HFFc6 (cell line): ENCODE measurements at places on chromosomes 16 and 17. TPM values are rescaled to one million over a fixed set of nuclear protein-coding genes. Genes with fewer than 3 reads are reported as not detected.
A peak's percentile ranks its signal among the peaks of the same experiment; 100 is the strongest.

DNA sequence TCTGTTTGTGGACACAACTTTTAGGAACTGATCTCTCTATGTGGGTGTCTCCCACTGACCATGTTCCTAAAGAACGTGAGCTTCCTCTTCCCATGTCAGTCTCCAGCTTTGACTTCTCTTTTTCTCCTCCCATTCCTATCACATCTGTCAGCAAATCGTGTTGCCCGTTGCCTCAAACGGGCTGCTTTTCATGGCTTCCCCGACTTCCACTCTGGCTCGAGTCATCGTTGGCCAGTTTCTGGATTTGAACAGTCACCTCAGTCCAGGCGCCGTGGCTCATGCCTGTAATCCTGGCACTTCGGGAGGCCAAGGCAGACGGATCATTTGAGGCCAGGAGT is 5.4 kb downstream of the ABCC1 start:
- DNase-seq: no peak

Gene GALK1
- total RNA-seq: 36.9 to 38.3 TPM (median 37.0 TPM) in 3 replicates

Gene CHST4
- not detected in 2 replicates for total RNA-seq

GRCh38 chr17:82964851-82965341 is 114.5 kb upstream of the METRNL start:
- no peak for DNase-seq

- no peak for DNase-seq
These were observed 476.5 kb downstream of the TMEM114 start for GRCh38 chr16:8113843-8114242.

- DNase-seq: peak; percentile 78
These were observed 261.4 kb downstream of the MAP2K4 start for GRCh38 chr17:12282056-12282455.

Gene NLRC3
- total RNA-seq: not detected in 3 replicates

DNA sequence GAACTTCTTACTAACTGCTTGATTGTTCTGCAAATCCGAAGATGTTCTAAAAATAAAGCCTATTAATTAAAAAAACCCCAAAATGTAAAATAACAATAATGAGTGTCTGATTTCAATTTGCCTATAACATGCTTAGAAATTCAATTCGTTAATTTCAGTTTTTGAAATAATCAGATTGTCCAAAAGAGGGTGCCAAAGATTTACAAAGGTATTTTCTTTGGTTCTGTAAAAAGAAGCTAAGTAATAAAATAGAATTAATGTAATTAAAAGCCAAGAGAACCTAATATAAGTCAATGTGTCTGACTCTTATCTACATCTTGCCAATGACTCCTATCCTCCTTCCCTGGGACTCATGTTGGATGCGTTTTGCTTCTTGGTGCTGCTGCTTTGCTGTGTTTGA is 75.0 kb upstream of the CPHXL start:
- DNase-seq: no peak

Gene PRR35
- not detected in 3 replicates for total RNA-seq

Gene LITAFD
- not detected in 3 replicates for total RNA-seq

- DNase-seq: no peak
These were observed 6.4 kb downstream of the ZFPM1 start for GRCh38 chr16:88459366-88460073.

GRCh38 chr17:19457046-19457445 is 46.0 kb downstream of the RNF112 start:
- no peak for DNase-seq

Gene TMIGD1
- total RNA-seq: not detected in 3 replicates

Gene STH
- not detected in 3 replicates for total RNA-seq

GRCh38 chr16:29304251-29304650 is 102.3 kb downstream of the NPIPB11 start:
- DNase-seq: no peak

Gene GP1BA
- total RNA-seq: not detected in 3 replicates

DNA sequence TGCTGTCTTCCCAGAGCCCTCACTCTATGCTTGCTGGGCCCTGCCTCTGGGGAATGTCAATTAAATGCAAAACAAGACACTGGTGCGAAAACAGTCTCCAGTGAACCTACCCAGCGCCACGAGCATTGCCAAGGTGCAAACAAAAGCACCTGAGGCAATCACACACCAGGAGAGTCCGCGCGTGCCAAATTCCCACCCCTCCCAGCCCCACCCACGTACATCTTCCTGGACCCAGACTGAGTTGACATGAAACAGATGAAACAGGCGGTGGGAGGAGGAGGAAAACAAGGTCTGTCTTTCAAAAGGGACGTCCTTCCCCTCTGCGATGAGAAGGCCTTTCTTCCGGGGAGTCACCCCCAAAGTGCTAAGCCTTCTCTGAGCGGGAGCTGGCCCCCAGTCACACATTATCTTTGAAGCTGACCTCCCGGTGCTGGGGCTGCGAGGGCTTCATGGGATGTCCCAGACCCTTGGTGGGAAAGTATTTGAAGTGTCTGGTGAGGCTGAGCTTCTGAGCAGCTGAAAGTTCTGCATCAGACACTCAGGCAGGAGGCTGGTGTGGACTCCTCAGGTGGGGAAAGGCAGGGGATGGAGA is 200.4 kb downstream of the AXIN2 start:
- DNase-seq: no peak

GRCh38 chr17:10111907-10112452 is 86.4 kb downstream of the GAS7 start:
- DNase-seq: no peak

DNA sequence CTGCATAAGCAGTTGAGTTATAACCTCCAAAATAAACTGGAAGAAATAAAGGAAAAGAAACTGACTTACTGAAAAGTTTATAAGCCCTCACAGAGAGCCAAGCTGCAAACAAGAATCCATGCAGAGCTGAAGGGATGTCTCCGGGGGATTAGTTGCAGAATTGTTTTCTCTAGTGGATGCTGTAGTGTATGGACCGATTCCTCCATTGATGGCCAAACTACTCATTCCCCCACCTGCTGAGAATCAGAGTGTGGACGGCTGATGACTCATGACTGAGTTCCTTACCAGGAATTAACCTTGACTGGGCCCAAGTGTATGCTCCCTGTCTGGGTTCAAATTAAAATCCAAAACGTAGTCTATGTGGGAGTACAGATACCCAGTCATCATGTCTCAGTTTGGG is 93.9 kb upstream of the CDH8 start:
- DNase-seq: no peak

GRCh38 chr17:58789160-58789559 is 33.5 kb downstream of the PPM1E start:
- no peak for DNase-seq

GRCh38 chr17:5485270-5486205 is at the start of gene DERL2:
Gene DERL2, minus strand, starts transcription at chr17:5486178. Its CDS starts 17 bp downstream, at chr17:5486161.
- DNase-seq: peak; percentile 16

- DNase-seq: peak; percentile 46
These were observed 2.9 kb downstream of the SRSF2 start for GRCh38 chr17:76734080-76734840.

DNA sequence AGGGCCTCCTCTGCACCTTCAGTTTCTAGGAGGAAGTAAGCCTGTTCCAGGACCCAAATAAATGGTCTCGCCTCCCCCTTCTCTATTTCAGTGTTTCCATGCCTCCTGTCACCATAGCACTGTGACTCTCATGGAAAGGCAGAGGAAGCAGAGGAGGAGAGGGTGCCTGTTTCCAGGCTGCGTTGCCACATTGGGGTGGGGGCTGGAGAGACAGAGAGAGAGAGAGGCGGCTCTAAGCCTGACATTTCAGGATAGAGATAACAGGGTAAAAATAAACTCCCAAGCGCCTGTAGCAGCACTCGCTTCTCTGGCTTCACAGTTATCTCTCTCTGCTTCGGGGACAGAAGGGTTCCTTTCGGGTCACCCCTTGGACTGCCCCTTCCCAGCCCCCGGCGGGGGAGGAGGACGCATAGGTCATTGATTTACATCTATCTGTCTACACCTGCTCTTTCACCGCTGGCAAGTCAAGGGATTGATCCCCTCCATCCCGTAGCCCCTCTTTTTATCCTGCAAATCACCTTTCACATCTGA is 71.2 kb upstream of the MRTFB start:
- no peak for DNase-seq

Gene IRF8
- total RNA-seq: not detected in 3 replicates

Gene SGSM2
- 22.8 and 25.9 TPM in 2 replicates for total RNA-seq

Gene SCGB1C2
- total RNA-seq: not detected in 3 replicates

Gene UNC45B
- not detected in 2 replicates for total RNA-seq

DNA sequence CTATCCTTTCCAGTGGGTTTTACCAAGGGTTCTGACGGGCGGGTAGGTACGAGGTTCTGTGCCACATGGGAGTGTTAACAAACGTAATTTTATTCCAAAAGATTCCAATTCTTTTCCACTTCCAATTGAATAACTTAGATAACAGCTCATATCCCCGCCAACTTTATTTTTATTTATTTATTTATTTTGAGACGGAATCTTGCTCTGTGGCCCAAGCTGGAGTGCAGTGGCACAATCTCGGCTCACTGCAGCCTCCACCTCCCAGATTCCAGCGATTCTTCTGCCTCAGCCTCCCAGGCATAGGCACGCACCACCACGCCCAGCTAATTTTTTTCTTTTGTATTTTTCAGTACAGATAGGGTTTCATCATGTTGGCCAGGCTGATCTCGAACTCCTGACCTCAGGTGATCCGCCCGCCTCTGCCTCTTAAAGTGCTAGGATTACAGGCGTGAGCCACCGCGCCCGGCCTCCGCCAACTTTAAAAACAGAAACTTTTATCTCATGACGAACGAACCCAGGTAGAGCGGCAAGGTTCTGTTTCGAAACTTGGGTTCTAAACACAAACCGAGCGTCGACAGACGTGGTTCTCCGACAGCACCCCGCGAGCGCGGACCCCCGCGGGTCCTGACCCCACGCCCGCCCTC is 613 bp downstream of the ECI1 start:
- peak; percentile 26 for DNase-seq

- DNase-seq: no peak
These were observed 164.0 kb downstream of the SOX9 start for GRCh38 chr17:72284806-72285205.

GRCh38 chr17:73410586-73411312 is 98.9 kb upstream of the CDC42EP4 start:
- no peak for DNase-seq

DNA sequence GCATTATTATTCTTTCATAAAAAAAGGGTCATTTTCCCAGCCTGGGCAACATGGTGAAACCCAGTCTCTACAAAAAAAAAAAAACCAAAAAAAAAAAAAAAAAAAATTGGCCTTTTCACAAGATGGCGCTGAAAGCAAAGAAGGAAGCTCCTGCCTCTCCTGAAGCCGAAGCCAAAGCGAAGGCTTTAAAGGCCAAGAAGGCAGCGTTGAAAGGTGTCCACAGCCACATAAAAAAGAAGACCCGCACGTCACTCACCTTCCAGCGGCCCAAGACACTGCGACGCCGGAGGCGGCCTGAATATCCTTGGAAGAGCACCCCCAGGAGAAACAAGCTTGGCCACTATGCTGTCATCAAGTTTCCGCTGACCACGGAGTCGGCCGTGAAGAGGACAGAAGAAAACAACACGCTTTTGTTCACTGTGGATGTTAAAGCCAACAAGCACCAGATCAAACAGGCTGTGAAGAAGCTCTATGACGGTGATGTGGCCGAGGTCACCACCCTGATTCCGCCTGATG is 4.9 kb upstream of the PGAP6 start:
- DNase-seq: no peak

Gene FGF11
- total RNA-seq: 0.10 to 0.56 TPM in 2 of 3 replicates, not detected in the other

Gene GRAP
- 0.10 to 0.34 TPM (median 0.18 TPM) in 3 replicates for total RNA-seq

DNA sequence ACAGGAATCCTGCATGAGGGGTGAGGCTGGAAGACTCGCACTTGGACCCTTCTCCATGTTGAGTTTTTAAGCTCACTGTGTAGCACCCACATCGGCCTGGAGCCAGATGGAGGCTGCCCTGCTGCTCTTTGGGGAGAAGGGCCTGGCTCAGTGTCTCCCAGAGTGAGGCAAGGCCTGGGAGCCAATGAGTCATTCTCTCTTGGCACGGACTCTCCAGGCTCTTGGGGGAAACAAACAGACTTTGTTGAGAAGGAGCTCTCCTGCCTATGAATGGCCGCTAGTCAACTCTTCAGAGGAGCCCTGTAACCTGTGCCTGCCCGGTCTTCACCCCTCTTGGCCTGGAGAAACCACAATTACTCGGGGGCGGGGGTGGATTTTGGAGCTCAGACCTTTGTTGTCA is 50.8 kb upstream of the MAF start:
- DNase-seq: no peak

Gene PLA2G10
- total RNA-seq: not detected in 3 replicates

GRCh38 chr17:30570596-30571265 is 93.5 kb downstream of the GOSR1 start:
- no peak for DNase-seq

Gene RHBDF2
- total RNA-seq: 7.1 to 14.6 TPM (median 11.6 TPM) in 3 replicates

- no peak for DNase-seq
These were observed 43.9 kb upstream of the ABCA3 start for GRCh38 chr16:2384426-2384825.

DNA sequence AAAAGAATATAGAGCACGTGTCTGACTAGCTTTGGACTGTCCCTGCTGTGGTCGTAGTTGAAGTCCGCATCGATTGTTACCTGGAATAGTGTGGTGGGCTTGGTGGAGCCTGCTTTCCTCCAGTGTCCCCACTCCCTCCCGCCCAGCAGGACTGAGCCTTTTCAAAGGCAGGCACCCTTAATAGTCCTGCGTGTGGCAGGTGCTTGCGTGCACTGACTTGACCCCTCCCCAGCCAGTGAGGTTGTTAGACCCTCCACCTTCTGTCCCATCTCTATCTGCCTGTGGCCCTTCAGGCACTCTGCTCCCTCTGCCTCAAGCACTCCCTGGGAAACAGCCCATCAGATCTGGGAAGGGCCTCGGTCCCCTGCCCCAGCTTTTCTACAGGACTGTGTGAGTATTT is 36.6 kb downstream of the TMEM11 start:
- DNase-seq: no peak

DNA sequence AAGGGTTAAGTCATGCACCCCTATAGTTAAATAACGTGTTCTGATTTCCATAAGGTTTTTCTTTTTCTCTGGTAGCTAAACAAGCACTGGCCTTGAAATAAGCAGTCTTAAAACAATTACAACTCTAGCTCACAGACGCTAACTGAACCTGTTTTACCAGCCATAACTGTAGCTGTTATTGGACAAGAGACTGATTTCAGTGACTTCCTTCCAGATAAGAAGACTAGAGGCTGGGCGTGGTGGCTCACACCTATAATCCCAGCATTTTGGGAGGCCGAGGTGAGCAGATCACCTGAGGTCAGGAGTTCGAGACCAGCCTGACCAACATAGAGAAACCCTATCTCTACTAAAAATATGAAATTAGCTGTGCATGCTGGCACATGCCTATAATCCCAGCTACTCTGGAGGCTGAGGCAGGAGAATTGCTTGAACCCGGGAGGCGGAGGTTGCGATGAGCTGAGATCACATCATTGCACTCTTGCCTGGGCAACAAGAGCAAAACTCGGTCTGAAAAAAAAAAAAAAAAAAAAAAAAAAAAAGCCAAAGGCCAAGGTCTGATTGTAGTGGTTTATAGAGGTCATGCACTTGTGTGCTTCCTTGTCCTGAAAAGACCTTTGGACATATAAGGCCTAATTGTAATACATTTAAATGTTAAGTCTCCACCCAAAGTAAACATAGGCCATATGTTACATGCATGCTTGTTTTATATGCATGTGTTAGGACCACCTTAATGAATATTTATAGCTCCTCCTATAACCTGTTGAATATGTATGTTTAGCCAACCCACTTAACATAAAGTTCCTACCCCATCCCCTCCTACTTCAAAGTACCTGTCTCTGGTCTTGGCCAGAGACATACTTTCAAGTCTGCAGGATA is 319.5 kb upstream of the CA10 start:
- DNase-seq: no peak
